Esophagus mucosa (tissue), 1 donor: ENCODE measurements at places on chromosomes 1 and 21.

DNA sequence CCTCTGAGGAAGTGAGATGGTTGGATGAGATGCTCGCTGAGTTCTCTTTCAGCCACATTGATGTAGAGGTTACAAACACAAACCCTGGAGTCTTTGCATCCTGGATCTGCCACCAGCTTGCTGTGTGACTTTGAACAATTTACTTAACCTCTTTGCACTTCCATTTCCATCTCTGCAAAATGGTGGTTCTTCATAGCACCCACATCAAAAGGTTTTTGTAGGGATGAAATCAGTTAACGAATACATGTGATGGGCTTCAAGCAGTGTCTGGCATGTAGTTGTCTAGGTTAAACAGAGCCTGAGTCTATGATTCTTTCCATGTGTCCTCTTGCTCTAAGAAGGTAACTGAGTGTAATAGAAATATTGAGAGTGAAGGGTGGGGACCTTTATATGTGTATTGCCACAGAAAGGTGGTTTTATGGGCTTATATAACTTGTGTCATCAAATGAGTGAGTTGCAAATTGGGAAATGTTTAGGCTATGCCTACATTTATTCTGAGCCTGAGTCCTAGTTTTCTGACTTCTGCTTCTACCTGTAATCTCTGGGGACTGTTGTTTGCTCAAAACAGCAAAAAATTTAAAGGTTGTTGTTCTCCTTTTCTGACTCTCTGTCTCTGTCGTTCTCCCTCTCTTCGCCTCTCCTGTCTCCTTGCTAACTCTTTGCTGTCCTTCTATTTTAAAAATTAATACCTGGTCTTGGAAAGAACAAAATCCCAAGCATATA lies 27.3 kb upstream of the LRRN2 start:
- no peak for ATAC-seq

DNA sequence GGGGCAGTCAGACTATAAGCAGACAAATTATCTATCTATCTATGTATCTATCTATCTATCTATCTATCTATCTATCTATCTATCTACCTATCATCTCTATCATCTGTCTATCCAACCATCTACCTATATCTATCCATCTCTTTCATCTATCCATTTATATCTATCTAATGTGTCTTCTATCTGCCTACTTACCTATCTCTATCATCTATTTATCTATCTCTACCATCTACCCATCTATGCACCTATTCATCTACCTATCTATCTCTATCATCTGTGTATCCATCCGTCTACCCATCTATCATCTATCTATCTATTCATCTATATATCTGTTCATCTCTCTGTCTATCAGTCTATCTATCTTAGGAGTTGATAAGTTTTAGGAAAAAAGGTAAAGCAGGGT lies 10.8 kb upstream of the COG2 start:
- no peak for ATAC-seq

DNA sequence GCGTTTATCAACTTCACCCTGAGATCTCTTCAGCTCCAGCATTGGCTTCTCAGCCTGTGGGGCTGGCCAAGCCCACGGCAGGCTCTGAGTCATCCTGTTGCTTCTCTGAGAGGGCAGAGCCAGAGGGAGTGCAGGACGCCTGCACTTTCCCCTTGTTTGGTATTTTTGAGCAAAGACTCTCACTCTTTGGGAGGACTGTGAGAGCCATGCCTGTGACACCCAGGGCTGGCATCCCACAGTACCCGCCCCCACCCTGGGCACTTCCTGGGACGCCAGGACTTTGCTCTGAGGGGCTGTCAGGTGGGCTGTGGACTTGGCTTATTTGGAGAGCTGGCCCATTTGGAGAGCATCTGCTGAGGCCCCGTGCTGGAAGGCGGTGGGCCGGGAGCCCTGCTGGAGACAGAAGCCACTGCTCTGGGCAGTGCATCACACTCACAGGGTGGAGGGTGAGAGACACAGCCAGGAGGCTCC lies 37.4 kb downstream of the VANGL1 start:
- peak; percentile 76 for ATAC-seq

- no peak for ATAC-seq
Measured at GRCh38 chr1:43992232-43992995, 1.0 kb downstream of the CCDC24 start.

DNA sequence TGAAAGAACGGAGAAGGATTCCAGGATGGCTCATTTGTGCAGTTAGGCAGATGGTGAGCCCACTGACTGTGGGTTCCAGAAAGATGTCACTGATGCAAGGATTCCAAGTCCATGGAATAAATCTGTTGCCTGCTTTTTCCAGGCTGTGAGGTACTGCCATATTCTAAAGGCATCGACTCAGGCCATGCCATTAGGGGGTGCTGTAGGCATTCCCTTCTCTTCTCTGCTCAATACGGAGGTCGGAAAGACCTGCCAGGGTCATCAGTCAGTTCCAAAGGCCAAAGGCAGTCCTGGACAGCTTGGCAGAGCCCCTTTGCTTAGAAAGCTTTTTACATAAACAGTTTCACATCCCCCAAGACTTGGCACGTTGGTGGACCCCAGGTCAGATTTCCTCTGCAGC lies 31.7 kb upstream of the TMEM125 start:
- peak; percentile 66 for ATAC-seq

DNA sequence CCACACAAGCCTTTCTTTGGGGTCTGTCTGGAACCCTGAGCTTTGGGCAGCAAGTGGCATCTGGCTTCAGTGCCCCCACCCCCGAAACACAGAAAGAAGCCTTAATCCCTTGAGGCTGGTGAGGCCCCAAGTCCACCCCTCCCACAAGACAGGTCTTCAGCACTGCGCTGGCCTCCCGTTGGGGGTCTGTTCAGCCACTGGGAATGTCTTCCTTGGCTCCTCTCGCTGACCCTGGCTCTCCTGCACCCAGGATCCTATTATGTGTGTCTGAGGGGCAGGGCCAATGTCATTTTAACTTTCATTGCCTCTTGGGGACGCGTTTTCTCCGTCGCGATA lies 26.9 kb downstream of the ATP8B2 start:
- no peak for ATAC-seq

DNA sequence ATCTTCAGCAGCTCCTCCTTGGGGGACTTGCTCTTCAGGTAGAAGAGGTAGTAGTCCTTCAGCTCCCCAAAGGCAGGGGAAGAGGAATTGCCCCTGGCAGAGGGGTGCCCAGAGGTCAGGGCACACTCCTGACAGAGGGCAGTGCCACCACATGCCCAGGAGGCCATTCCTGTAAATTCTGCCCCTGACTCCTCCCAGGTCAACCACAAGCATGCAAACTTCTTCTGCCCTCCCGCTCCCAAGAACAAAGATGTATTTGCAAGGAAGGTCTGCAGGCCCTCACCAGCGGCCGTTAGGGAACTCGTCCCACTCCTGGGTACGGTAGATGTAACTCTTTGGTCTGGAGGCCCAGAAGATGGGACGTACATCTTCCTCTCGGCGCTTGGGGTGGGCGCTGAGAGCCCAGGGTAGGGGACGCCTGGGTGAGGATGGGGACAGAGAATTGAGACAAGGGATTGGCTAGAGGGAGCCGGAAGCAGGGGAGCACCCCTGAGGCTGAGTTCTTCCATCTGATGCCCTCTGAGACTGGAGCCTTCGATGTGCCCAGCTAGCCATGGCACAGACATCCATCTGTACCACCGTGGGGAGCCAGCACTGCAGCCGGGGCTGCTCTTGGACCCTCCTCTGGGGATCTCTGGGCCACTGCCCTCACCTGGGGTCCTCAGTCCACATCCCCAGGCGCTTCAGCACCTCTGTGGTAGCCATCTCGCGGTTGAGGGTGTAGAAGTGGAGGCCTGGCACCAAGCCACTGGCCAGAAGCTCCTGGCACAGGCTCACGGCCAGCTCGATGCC lies 11.1 kb downstream of the MTHFR start:
- ATAC-seq: no peak

DNA sequence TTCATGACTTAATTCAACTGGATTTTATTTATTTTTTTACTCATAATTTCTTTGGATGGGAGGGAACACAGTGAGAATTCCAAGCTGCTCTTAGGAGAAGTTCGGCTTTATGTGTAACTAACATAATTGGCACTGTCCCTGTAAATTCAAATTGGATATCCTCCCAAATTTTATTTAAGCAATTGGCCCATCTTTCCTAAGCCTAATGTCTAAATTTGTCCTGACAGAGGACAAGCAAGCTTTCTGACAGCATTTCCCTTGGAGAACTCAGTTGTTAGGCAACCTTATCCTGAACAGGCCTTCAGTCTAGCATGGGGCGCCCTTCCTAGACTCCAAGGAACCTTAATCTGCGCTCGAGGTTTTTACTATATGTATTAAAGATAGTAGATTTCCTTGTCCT lies 550.3 kb downstream of the NUF2 start:
- no peak for ATAC-seq

- ATAC-seq: no peak
Measured at GRCh38 chr1:233448109-233448689, 120.7 kb downstream of the MAP3K21 start.

GRCh38 chr1:205339717-205340116 lies 17.0 kb downstream of the KLHDC8A start:
- no peak for ATAC-seq

DNA sequence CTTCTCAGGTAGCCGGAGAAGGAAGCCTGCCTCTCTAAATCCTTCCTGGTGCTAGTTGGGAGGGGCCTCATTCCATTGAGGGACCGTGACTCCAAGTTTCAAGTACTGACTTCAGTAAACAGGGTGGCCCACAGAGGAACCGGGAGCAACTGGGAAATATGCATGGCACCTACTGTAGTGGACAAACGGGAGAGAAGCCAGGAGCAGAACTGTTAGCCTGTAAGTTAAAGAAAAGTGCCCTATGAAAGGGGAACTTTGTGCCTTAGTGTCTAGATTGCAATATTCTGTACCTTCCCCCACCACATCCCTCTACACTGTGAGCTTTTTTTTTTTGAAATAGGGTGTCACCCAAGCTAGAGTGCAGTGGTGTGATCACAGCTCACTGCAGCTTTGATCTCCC lies 33.2 kb upstream of the KANK4 start:
- ATAC-seq: no peak

GRCh38 chr1:47432071-47433036 lies 5.5 kb upstream of the FOXD2 start:
- ATAC-seq: peak; percentile 58

- ATAC-seq: no peak
Measured at GRCh38 chr1:41226815-41227434, 15.2 kb downstream of the SCMH1 start.

- ATAC-seq: no peak
Measured at GRCh38 chr1:228160201-228160761, 5.3 kb upstream of the IBA57 start.

- no peak for ATAC-seq
Measured at GRCh38 chr1:43521756-43522155, 8.9 kb upstream of the PTPRF start.

- ATAC-seq: peak; percentile 97
Measured at GRCh38 chr1:207751790-207752455, at the start of gene CD46. CD46 (plus strand) TSS chr1:207752054; CDS start chr1:207752213, 159 bp downstream.

DNA sequence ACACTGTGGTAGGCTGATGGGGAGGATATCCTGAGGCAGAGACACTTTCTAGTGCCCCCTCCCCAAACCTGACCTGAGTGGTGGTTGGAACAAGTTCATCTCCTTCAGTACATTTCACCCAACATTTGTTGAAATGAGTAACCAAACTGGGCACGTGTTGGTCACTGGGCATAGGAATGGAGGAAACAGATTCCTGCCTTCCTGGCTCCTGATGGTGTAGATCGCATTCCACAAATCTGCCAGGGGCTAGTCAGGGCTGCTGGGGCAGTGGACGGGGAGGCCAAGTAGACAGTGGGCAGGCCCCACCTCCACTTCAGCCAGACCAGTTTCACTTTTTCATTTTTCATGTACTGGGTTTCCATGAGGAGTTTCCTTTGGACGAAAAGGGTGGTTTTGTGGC lies 16.5 kb upstream of the ALX3 start:
- ATAC-seq: no peak

- ATAC-seq: peak; percentile 40
Measured at GRCh38 chr1:31705080-31705866, 1.5 kb upstream of the COL16A1 start.

- ATAC-seq: peak; percentile 42
Measured at GRCh38 chr1:163174524-163175437, 27.9 kb downstream of the RGS5 start.

DNA sequence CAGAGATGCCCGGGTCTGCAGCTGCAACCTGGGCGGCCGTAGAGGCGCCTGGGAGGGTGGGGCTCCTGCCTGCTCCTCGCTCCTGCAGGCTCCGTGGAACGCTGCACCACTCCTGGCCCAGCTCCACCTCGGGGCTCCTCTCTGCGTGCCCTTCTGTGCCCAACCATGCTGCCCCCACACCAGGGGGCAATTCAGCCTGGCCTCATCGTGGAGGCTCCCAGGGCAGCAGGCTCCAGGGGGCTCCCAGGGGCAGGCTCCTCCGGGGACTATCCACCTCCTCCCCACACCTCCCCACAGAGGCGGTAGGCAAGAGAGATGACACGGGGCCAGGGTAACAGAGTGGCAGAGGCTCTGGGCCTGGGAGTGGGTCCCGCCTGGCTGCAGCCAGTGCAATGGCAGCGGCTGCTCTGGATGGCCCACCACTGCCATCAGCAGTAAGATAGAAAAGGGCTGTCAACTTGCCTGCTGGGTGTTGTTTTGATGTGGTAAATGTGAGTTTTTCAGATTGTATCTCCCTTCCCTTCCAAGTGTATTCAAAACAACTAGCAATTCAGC lies 22.4 kb upstream of the LRRC8C start:
- ATAC-seq: peak; percentile 11

- no peak for ATAC-seq
Measured at GRCh38 chr1:192316942-192317450, at the start of gene RGS21. RGS21 (plus strand) TSS chr1:192316992; CDS start chr1:192343037, 26,045 bp downstream.

GRCh38 chr1:201310986-201311355 lies 27.7 kb downstream of the PKP1 start:
- ATAC-seq: peak; percentile 34

DNA sequence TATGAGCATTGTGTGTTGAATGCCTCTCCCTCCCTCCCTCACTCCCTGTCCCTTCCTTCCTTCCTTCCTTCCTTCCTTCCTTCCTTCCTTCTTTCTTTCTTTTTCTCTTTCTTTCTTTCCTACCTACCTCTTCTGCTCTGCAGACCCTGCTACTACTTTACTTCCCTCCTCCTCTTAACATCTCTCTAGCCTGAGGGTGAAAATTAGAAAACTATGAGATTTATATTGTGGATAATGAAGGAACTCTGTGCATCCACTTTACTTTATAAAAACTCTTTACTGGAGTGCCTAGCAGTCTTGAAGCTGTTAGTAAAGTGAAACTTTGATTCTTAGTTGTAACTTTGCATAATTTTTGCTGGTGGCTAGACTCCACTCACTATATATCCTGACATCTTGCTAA lies 572.2 kb downstream of the RWDD3 start:
- no peak for ATAC-seq

- no peak for ATAC-seq
Measured at GRCh38 chr1:163076446-163076845, 7.3 kb downstream of the RGS4 start.

DNA sequence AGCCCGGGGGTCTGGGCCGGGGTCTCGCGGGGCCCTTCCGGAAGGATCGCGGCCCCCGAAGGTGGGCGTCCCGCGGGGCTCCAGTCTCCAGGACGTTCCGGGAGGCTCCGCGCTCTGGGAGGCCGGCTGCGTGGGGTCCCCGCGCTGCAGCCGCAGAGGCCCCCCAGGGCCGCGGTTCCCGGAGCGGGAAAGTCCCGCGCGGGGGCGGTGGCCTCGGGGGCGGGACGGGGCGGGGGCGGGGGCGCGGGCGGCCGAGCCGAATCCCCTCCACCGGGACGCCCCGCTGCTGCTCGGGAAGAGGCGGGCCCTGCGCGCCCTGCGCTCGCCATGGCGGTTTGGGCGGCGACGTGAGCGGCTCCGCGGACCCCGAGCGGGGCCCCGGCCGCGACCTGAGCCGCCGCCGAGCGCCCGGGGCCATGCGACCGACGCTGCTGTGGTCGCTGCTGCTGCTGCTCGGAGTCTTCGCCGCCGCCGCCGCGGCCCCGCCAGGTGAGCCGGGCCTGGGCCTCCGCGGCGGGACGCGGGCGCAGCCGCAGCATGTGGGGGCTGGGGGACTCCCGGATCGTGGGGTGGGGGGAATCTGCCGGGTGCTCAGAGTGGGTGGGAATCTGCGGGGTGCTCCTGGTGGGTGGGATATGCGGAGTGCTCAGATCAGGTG lies at the start of gene IFNGR2:
Gene IFNGR2, plus strand, starts transcription at position 286 of the 658 bp plus-strand sequence. Its CDS starts 131 bp downstream, at position 417.
- peak; percentile 32 for ATAC-seq
